ENCODE measurements at places on chromosomes 2 and 18.

DNA sequence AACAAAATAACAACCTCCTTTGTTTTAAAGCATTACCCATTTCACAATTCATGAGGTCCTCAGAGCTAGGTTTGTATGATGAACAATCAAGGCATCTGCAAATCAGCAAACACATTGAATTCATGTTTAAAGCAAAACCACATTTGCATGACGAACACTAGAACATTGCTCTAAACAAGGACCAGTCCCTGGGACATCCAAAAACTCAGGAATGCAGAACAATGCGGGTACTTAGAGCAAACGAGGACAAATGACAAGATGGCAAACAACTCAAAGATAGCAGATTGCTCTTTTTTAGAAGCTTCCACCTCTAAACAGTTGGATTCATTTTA lies 45.7 kb upstream of the RALBP1 start:
- DNase-seq: no peak

DNA sequence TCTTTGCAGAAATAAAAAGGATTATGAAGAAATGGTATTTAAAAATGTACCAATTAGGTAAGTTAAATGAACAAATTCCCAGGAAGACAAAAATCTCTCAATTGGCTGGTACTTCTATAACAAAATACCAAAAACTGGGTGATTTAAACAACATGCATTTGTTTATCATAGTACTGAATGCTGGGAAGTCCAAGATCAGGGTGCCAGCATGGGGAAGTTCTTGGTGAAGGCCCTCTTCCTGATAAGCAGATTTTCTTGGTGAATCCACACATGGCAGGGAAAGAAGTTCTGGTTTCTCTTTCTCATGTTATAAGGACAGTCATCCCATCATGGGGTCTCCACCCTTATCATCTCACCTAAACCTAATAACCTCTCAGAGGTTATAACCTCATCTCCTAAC lies 271.6 kb upstream of the SETBP1 start:
- DNase-seq: no peak

DNA sequence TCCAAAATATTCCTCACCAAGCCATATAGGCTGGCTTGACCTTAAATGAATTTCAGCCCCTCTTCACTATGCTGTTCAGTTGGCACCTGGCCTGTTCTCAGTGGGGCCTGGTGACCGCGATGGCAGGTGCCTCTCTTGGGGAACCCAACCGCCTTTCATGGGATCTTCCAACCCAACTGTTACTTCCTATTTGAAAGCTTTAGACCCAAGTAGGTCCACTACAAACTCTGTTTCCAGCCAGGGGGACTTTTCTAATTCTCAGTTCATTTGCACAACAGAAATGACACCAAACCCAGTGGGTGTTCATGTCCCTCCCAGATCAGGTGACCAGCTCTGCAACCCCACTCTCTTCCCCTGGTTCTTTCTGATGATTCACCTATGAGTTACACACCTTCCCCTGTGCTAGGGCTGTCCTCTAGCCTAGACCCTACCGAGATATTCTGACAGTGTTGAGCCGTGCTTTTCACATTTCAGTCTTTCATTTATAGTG lies 35.6 kb upstream of the NDUFV2 start:
- no peak for DNase-seq

GRCh38 chr18:76382275-76382674 lies 112.8 kb downstream of the ZNF516 start:
- no peak for DNase-seq

GRCh38 chr2:98927027-98927426 lies 9.0 kb downstream of the CRACDL start:
- no peak for DNase-seq

DNA sequence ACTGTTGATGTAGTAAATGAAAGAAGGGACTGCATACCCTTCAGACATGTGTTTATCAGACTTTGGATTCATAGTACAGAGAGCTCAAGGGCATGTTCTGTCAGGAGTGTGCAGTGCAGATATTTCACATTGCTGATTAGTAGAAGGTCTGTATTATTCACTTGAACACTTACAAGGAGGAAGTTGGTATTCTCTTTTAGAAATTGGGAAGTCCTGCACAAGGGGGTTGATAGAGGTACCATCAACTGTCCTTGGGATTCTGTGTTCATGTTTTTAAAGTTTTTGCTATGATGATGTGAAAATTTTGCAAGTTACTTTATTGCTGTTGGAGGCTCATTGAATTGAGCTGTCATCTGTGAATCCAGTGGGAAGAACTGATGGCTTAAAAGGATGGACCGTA lies 6.7 kb downstream of the PSMD1 start:
- no peak for DNase-seq

DNA sequence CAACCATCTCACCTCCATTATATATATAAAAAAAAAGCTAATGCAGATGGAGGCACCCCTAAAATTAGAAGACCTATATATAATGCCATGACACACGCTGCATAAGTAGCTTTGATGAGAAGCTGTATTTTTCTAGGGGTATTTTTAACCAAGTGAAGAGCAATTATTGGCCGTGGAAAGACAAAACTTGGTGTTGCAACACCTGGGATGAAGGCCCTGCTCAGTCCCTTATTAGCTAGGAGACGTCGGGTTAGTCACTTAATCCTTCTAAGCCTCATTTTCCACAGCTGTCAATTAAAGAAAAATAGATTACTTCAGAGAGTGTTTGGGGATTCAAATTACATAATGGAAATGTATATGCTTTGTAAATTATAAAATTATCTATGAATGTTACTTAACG lies 63.0 kb downstream of the WDR75 start:
- DNase-seq: no peak

DNA sequence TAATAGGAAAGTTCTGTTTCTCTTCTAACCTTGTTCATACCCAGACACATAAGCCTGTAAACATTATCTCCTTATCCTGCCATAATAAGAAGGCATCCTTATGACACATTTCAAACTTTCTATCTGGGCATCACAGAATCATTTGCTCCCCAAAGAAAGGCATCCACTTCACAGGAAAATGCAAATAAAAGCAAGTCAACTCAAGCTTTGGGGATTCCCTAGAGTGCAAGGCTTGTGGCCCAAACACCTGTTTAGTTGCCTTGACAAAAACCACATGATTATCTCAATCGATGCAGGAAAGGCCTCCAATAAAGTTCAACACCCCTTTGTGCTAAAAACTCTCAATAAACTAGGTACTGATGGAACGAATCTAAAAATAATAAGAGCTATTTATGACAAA lies 195.7 kb upstream of the GALNT5 start:
- DNase-seq: no peak

- no peak for DNase-seq
Observed at GRCh38 chr2:240286596-240286995, 146.1 kb upstream of the OTOS start.

- no peak for DNase-seq
Observed at GRCh38 chr2:55107436-55107835, 57.2 kb upstream of the RTN4 start.

DNA sequence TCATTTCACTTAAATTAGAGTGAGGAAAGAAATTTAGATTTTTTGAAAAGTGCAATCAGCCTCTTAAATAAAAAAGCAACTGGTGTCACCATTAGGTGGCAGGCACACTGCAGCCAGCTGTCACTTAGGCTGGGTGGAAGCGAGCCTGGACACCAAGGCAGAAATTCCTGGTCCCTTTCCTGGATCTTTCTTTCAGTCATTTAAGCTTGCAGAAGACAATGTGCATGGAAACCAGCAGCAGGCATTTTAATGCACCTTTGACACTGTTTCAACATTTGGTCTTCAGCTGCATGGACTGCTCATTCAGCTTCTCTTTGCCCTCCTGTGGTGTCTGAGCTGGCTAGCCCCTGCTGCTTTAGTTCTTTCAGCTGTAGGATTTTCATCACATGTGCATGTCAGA lies 61.0 kb downstream of the AQP4 start:
- no peak for DNase-seq

GRCh38 chr2:27615316-27615715 lies 13.5 kb downstream of the CCDC121 start:
- DNase-seq: no peak

- DNase-seq: no peak
Observed at GRCh38 chr2:609881-610280, 67.3 kb downstream of the TMEM18 start.

- no peak for DNase-seq
Observed at GRCh38 chr18:42229211-42230210, 274.5 kb downstream of the PIK3C3 start.

GRCh38 chr18:36038102-36038663 lies 29.2 kb downstream of the RPRD1A start:
- DNase-seq: no peak

DNA sequence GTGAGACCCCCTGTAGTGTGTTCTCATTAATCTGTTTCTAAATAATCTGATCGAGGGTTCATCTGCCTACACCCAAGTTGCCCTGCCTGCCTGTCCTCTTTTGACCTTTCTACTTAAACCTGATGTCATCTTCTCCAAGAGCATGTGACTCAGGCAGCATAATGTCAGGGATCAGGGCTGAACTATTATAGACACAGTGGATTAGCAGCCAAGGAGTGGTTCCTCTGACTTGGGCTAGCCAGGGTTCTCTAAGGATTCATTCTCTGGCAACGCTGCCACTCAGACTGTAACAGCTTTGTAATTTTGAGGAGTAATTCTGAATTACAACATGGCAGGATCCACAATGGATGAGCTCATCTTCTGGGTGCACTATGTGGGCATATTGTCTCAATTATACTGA lies 124.0 kb downstream of the MDH1 start:
- DNase-seq: no peak

DNA sequence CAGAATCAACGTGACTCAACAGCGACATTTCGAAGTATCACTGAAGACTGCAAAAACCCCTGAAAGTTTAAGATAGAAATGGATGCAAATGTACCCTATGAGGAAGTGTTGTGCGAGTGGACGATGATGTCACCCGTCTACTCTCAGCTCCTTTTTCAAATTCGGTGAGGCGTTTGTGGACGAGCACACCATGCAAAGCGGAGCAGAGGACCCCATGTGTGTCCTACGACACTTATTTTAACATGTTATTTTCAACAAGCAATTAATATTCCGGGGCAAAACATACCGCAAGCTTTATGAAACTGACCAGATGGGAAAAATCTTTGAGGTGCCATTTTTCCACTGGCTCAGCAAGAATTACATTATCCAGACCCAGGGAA lies 2.0 kb downstream of the PXDN start:
- DNase-seq: no peak

DNA sequence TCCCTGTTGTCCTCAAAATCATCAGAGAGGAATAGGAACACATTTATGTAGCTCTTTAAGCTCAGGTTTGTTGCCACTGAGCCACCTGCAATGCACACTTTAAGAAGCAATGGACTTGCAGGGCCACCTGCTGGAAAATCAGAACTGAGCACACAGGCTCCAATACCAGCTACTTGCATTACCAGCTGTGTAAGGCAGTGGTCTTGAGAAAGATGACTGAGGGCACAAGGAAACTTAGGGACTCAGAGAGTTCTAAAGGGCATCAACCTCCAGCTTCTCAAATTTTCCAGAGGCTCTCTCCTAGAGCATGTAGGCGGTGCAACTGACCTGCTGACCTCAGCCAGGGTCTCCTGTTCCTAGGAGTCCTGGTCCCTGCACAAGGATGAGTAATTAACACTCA lies 2.5 kb upstream of the CNDP2 start:
- DNase-seq: peak; percentile 49

DNA sequence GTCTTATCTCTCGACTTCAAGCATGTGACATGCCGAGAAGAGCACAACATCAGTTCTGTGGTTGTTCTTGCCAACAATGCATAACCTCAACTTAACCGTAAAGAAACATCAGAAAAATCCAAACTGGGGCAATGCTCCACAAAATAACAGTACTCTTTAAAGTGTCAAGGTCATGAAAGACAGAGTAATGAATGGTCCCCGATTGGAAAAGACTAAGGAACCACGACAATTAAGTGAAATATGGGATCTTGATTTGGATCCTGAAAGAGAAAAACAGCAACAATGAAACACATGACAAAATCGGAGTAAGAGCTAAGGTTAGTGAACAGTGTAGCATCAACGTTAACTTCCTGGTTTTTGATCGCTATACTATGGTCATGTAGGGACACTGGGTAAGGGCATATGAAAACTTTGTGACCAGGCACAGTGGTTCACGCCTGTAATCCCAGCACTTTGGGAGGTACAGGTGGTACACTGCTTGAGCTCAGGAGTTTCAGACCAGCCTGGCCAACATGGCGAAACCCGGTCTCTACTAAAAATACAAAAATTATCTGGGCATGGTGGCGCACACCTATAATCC lies 55.2 kb downstream of the UNC50 start:
- no peak for DNase-seq

DNA sequence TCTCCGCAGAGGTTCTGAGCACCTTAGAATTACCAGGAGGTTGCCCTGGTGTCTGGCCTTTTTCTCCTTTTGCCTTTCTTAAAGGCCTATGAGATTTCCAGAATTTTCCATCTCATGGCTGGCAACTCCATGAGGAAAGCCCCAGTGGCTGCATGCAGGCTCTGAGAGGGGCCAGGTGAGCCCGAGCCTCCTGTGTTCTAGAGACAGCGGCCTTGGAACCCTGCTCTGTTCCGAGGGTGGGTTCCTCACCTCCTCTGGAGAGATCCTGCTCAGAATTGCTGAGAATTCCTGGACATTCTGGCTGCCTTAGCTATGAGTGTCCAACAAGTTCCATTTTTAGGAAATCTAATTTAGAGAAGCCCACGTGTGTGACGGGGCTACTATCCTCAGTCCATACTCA lies 35.7 kb upstream of the HPCAL1 start:
- DNase-seq: no peak

DNA sequence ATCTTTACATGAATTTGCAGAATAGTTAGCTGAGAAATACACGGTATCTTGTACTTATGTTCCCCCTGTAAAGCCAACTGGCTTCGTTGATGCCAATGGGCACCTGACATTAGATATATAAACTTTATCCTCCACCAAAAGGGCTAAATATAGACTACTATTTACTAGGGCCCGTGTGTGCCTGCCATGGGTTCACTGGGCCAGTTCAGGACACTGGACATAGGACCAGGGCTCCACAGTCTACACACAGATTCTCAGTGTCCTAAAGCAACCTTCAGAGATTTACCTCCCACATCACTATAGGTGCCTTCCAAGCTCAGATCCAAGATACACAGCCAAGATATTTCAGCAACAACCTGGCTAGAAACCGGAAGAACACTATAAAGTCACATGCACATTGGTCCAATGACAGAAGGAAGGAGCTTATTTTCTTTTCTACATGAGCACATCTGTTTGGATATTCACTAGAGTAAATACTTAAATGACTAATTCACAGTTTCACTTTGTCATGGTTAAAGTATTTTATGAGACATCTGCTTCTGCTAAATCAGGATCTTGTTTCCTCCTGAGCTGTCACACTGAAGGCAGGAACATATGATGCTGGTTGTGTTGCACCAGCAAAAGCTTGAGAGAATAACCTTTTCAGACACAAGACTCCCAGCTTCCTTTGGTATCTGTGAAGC lies 95.1 kb downstream of the MYO5B start:
- DNase-seq: no peak

GRCh38 chr18:38709122-38709521 lies 1143.5 kb upstream of the CELF4 start:
- DNase-seq: no peak

GRCh38 chr2:118062669-118063068 lies 25.6 kb upstream of the INSIG2 start:
- no peak for DNase-seq

GRCh38 chr2:11388262-11389051 lies 44.0 kb upstream of the ROCK2 start:
- no peak for DNase-seq
